NCI-H2081 treated with DMSO at 0.1 percent for 48 hours (cell line): ENCODE measurements at places on chromosomes 4 and X.

GRCh38 chrX:45771114-45771513 is 570.4 kb upstream of the DIPK2B start:
- no peak for DNase-seq

DNA sequence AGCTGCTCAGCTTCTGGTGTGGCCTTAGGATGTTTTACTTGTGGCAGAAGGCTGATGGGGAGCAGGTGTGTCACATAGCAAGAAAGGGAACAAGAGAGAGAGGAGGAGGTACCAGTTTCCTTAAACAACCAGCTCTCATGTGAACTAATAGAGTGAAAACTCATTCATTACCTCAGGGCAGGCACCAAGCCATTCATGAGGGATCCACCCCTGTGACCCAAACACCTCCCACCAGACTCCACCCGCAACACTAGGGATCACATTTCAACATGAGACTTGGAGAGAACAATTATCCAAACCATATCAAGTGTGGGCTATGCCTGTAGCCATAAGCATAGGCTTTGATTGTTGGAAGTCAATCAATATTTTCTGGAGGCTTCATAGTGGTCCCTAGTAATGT is 56.0 kb downstream of the GSX2 start:
- no peak for DNase-seq

DNA sequence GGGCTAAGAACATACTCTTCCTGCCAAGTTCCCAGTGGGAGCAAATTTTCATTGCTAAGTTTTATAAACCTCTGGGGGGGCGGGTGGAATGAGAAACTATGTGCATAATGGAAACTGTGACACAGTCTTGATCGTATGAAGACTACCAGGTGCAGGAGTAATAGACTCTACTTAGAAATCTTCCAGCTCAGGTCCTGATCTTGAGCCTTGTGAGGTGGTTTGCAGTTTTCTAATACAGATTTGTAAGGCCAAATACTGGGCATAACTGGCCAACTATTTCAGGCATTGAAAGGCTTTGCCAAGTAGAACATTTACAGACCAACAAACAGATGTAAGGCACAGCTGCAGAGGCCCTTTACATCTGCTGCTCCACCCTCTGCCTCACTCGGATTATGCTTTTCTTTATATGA is 89.7 kb upstream of the CBR4 start:
- DNase-seq, result no peak

DNA sequence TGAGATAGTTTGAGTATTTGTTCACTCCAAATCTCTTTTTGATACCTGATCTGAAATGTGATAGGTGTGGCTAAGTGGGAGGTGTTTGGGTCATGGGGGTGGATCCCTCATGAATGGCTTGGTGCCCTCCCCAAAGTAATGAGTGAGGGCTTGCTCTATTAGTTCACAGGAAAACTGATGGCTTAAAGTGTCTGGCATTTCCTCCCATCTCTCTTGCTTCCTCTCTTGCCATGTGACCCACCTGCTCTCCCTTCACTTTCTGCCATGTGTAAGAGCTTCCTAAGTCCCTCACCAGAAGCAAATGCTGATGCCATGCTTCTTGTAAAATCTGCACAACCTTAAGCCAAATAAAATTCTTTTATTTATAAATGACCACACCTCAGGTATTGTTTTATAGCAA is 61.1 kb downstream of the MAD2L1 start:
- no peak for DNase-seq

- no peak for DNase-seq
Measured at GRCh38 chr4:54289316-54289715, 60.2 kb downstream of the PDGFRA start.

- DNase-seq, result no peak
Measured at GRCh38 chrX:106927700-106928099, 7.5 kb downstream of the CLDN2 start.

- DNase-seq, result no peak
Measured at GRCh38 chrX:6134255-6134654, 94.4 kb downstream of the NLGN4X start.

DNA sequence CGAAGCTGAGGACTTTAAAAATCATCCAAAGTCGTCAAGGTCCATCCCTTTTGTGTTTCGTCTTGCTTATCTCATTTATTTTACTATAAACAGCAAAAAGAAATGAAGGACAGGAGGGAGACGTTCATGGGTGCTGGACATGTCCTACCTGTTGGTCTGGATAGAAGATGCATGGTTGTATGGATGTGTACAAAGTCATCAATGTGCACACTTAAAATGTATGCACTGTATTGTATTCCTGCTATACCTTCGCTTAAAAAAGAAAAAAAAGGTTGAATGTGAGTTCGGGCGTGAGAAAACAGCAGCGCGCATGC is 313 bp upstream of the BLOC1S4 start:
- DNase-seq, result no peak

DNA sequence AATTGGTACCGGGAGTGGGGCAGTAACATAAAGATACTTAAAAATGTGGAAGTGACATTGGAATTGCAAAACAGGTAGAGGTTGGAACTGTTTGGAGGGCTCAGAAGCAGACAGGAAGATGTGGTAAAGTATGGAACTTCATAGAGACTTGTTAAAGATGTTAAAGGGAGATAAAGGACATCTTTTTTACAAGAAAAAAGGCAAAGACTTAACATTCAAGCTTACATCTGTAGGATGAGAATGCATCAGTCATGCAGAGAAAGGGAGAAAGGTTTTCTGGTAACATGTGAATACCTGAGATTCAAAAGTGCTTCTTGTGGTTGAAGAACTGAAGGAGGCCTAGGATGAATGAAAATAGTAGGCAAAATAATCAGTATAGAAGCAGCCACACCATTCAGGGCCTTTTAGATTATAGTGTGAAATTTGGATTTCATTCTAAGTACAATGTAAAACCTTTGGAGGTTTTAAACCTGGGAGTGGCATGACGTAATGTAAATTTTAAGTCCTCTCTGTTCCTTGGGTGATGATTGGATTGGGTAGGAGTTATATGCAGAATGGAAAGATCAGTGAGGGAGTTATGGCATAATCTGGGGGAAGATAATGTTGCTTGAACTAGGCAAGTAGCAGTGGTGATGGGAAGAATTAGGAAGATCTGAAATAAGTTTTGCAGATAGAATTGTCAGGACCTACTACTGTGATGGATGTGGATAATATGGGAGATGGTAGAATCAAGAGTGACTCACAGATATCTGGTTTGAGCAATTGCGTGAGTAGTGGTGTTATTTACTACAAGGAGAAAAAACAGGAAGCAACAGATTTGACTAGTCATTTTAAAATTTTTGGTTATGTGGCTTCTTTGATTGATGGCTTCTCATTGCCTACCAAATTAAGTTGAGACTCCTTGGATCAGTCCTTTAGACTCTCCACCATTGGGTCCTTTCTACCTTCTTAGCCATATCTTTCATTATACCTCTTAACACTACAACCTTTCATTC is 138.7 kb downstream of the VSIG4 start:
- no peak for DNase-seq
